RWPE1 (cell line): ENCODE measurements at places on chromosomes 2 and 18.

DNA sequence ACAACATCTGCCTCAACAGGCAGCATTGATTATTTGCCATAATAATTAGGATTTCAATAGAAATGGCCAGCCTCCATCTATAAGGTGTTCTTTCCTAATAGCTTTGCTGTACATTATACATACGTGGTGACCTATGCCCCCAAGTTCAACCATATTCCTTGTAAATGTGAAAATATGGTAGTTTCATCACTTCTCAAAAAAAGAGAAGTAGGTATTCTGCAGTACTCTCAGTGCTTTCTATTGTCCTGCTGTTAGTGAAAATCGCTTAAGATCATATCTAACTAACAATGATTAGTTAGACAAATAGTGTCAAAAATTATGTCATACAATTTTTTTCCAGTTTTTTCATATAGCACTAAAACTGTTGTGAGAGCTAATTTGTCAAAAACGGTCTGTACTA is 79.6 kb downstream of the SLC4A10 start:
- DNase-seq = no peak

GRCh38 chr18:70385474-70385873 is 96.6 kb downstream of the SOCS6 start:
- no peak for DNase-seq

- DNase-seq = no peak
Measured at GRCh38 chr2:164850235-164850634, 8.6 kb upstream of the COBLL1 start.

DNA sequence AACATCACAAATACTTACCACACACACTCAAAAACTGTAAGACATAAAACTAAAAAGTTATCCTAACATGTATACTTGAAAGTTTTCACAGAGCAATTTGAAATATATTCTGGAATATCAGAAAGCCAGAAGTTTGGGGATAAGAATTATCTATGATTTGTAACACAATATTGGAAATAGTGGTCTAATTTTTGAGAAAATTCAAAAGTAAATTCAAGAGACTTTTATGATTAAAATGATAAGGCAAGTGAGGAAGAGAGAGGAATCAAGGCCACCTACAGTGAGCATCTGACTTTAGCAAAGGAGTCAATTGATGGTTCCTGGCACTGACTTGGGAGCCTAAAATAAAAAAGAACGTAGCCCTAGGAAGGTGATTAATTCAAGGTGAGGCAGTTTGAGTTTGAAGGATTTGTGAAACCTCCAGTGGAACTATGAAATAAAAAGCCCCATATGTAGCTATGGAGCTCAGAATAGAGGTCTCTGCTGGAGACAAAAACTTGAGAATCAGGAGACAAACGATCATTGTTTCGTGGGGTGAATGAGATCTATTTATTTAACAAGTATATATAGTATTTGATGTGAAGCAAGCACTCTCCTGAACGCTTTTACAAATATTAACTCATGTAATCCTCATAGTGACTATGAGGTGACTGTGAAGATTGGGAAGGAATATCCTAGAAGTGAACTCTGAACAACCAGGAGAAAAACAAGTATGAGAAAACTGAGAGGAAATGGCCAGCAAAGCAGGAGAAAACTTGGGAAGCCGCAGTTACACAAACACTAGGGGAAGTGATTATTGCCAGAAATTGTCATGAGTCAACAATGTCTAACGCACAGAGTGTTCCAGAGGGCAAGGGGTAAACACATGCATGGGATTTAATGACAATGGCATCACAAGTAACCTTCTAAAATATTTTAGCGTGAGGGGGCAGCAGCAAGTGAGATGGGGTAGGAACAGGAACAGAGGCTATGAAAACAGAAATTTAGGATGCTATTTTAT is 12.8 kb downstream of the TFPI start:
- peak; percentile 20 for DNase-seq

GRCh38 chr2:238235856-238236255 is 4.0 kb downstream of the HES6 start:
- DNase-seq = no peak
